ENCODE measurements at places on chromosomes 4 and X.

- no peak for DNase-seq
These were observed 110.2 kb upstream of the ENPEP start for GRCh38 chr4:110365761-110366160.

GRCh38 chrX:153828723-153829548 lies 1.4 kb downstream of the PDZD4 start:
- DNase-seq = no peak

DNA sequence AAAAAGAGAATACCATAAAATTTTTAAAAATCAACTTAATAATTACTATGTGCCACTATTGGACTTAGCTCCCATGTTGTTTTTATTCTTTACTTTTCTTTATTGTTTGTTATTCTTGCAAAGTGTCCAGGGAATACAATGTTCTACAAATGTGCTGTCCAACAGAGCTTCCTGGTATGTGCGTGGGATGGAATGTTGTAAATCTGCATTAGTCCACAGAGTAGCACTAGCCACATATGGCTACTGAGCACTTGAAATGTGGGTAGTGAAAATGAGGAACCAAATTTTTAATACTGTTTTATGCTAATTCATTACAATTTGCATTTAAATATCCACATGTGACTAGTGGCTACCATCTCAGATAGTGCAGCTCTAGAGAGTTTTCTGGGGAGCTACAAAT lies 14.3 kb upstream of the CORIN start:
- no peak for DNase-seq

DNA sequence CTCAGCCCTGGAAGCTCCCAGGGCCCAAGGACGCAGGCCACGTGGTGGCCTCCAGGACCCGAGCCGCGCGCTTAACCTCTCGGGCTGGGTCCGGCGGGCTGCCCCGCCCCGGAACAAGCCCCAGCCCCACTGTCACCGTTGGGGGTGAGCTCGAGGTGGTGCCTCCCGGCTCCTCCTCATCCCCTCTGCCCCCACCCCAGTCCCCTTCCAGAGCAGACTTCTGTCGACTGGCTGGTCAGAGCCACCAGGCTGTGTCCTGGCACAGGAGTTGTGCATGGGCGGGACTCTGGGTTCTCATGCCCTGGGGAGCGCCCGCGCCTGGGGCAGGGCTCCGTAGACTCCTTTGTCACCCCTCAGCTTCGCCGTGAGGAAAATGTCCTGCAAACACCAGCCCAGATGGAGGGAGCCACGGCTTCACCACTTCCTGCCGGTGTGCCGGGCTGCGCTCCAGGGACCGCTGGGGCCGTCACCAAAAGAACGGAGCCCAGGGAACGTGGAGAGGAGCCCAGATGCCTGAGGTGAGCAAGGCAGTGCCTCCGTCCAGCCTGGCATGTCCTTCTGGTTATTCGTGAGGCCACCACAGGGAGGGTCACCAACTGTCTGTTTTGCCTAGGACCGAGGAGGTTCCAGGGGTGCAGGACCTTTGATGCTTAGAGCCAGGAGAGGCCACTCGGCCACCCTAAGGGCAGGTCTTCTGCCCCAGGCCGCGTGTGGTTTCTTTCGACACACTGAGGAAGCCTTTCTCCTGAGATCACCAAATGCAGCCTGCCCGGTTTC lies 7.1 kb upstream of the RGS12 start:
- DNase-seq = no peak

- peak; percentile 4 for DNase-seq
These were observed 23.9 kb upstream of the APLN start for GRCh38 chrX:129678614-129679195.

DNA sequence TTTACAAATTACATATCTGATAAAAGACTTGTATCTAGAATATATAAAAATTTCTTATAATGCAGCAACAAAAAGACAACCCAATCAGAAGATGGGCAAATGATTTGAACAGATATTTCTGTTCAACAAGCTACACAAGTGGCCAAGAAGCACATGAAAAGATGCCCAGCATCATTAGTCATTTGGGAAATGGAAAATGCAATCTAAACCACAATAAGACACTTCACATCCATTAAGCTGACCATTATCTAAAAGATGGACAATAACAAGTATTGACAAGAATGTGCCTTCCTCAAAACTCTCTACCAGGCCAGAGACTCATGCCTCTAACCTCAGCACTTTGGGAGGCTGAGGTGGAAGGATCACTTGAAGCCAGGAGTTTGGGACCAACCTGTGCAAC lies 53.9 kb downstream of the SPINK2 start:
- no peak for DNase-seq

DNA sequence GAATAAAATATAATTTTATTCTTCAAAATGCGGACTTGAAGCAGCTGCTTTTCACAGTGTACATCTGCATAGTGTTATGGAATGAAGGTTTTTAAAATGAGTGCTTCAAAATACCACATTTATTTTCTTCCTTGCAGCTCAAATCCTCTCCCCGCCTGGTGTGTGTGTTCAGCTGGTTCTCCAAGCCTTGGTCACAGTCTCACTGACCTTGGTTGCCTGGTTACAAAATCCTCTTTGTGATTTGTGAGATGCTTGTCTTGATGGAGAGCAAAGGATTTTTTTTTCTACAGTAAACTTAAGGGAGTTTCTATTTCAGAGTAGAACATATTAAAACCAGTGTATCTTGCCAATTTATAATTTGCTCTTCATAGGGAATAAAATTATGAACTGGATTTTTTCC lies 139.2 kb downstream of the PCDH18 start:
- no peak for DNase-seq

DNA sequence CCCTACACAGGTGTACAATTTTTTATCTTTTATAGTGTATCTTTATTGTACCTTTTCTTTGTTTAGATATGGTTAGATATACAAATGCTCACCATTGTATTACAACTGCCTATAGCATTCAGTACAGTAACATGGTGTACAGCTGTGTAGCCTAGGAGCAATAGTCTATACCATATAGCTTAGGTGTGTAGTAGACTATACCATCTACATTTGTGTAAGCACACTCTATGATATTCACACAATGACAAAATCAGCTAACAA lies 80.3 kb downstream of the FAM13A start:
- DNase-seq = no peak

DNA sequence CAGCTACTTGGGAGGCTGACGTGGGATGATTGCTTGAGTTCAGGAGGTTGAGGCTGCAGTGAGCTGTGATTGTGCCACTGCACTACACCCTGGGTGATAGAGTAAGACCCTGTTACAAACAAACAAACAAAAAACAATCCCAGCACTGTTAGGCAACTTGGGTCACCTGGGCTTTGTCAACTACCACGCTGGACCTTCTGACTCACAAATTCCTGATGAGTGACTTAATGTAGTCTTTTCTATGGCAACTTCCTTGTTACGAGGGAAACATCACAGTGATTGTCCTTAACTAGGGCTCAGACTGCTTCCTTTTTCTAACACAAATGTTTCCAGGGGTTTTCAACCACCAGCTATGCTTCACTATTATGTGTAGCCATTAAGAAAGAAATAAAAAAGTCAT lies 128.8 kb upstream of the GPC4 start:
- DNase-seq = no peak

GRCh38 chrX:118423558-118423957 lies 72.1 kb upstream of the DOCK11 start:
- DNase-seq = peak; percentile 65

DNA sequence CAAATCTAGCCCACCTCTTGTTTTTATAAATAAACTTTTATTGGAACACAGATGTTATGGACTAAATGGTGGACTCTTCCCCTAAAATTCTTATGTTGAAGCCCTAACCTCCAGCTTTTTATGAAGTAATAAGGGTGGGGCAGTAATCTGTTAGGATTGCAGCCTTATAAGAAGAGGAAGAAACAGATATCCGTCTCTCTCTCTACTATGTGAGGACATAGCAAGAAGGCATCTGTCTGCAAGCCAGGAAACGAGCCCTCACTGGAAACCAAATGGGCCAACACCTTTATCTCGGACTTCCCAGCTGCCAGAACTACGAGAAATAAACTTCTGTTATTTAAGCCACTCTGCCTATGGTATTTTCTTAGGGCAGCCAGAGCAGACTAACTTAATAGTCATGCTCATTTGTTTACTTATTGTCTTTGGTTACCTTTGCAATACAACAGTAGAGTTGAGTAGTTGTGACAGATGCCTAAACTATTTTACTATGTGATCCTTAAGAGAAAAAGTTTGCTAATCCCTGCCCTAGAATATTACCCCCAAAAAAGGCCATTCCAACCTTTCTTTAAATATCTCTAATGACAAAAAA lies 67.4 kb downstream of the MANBA start:
- DNase-seq = no peak

DNA sequence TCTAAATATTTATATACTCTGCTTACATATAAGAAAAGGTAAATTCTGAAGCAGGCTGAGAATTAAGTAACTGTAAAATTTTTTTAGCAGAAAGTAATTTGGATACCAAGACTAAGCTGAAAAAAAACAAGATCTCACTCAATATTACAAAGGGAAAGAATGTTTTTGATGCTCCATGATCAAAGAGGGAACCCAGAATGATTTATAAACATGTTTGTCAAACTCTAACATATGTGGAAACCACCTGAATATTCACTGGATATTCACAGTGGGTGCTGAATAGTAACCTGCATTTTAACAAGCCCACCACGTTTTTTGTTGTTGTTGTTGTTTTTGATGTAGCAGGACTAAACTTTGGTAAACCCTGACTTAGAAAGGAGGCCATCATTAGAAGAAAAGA lies 324.9 kb upstream of the GATB start:
- no peak for DNase-seq

- no peak for DNase-seq
These were observed 18.4 kb downstream of the NOP14 start for GRCh38 chr4:2944586-2945526.

DNA sequence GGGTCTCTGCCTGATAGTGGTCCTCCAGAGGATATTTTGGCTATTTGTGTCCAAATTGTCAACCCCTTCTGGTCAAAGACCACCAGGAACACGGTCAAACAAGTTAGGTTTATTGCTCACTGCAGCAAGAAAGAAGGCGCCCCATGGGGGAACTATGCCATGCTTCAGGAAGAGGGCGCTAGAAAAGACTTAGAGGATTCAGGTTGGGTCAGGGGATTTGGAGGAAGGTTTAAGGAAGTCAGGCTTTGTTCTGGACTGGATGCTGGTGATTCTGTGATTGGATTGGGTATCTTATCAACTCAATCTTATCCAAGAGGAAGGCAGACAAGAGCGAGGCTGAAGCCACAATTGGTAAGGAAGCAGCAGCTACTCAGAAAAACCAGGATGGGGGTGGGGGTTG lies 14.3 kb upstream of the ELF4 start:
- no peak for DNase-seq

- no peak for DNase-seq
These were observed 190.6 kb upstream of the TTC29 start for GRCh38 chr4:147136310-147136709.

- no peak for DNase-seq
These were observed 276.0 kb upstream of the TET2 start for GRCh38 chr4:104870495-104871233.

GRCh38 chrX:78957768-78958130 lies 12.6 kb downstream of the P2RY10 start:
- no peak for DNase-seq

- no peak for DNase-seq
These were observed 404.6 kb downstream of the PRDM5 start for GRCh38 chr4:120517966-120518365.

- DNase-seq = no peak
These were observed 118.3 kb upstream of the PDE5A start for GRCh38 chr4:119746951-119747350.

- DNase-seq = no peak
These were observed 33.0 kb downstream of the TFDP3 start for GRCh38 chrX:133185119-133185518.

GRCh38 chrX:132271311-132271778 lies 52.1 kb upstream of the RAP2C start:
- no peak for DNase-seq

DNA sequence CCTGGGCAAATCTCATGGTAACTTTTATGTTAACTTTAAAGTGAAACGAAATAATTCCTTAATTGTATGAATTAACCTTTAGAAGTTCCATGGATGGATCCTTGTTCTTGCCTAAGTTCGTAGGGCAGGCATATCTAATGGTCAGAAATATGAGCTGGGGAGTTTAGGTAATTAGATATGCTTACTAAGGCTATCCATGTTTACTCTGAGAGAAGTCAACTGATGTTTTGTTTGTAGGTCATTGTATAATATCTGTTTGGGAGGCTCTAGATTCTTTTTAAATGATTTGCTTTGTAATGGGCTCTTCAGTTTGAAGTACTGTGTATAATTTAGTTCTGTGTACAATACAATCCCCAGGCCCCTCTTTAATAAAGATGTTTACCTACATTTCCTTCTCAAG lies 117.0 kb downstream of the DCK start:
- DNase-seq = no peak

GRCh38 chr4:85092943-85093342 lies 126.5 kb upstream of the WDFY3 start:
- no peak for DNase-seq

- DNase-seq = no peak
These were observed 1324.2 kb downstream of the RPA4 start for GRCh38 chrX:98207947-98208346.

- DNase-seq = no peak
These were observed 5.4 kb upstream of the NEUROG2 start for GRCh38 chr4:112521123-112522023.

GRCh38 chr4:113447769-113448168 lies 313.8 kb downstream of the CAMK2D start:
- no peak for DNase-seq

GRCh38 chrX:94256396-94256795 lies 582.4 kb downstream of the FAM133A start:
- no peak for DNase-seq

DNA sequence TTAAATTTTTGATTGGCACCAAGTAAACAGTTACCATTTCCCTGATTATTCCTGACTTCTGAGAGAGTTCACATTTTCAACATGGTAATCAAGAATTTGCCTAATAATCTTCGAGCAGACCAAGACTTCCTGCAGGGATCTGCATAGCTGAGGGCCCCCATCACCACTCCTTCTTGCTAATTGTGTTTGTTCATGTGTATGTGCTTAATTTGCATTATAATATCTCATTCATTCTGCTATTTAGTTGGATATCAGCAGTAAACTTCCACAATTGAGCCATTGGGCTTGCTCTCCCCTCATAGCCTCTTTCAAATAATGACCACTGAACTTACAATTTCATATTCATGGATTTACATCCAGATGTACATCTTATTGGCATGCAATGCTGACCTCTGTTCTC lies 292.5 kb downstream of the SPATA18 start:
- DNase-seq = no peak

DNA sequence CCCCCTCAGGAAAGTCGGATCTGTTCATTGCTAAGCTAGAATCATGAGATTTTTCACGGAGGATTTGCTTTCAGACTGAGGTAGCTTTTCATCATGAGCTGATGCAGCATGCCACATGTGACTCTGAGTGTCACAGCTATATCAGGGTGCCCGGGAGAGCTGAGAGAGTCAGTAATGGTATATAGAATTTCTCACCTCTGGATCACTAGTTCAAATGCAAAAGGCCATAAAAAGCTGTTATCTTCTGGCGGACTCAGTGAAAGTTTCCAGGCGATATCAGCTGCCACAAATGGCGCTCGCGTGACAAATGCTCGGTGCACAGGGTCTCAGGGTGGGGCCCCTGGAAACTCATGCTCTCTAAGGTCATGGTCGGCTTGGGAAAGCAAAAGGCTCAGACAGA lies 150.1 kb downstream of the DHX15 start:
- DNase-seq = no peak

- DNase-seq = no peak
These were observed 208.0 kb downstream of the RELL1 start for GRCh38 chr4:37478151-37478550.

GRCh38 chr4:95594013-95594412 lies 45.2 kb upstream of the UNC5C start:
- no peak for DNase-seq
